ENCODE measurements at places on chromosomes 1 and 21.

DNA sequence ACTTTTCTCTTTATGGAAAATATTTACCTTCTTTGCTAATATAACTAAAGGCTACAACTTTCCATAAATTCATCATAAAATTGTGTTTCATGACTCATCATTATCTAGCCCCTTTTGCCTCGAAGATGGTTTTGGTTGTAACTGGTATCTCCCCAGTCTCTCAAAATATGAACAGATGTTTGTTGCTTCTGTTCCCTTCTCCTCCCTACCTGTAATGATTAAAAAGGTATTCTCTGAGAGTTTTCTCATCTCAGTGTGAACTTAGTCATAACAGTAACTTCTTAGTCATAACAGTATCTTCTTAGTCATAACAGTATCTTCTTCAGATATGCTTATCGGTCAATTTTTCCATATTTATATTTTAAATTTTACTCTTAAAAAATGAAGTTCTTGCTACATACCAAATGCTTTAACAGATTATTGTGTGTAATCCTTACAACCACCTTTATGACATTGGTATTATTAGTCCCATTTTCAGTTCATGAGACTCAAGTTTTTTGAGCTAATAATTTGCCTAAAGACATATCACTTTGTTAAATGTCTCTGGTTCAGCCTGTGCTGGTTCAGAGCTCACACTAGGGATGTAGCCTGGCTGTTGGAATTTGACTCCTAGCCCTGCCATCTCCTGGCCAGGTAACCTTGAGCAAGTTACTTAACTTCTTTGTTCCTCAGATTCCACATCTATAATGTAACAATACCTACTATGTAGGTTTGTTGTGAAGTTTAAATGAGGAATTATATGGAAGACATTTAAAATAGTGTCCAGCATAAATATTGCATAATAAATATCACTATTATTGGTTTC, 32.6 kb downstream of the ATP1B1 start:
- DNase-seq: no peak

- no peak for DNase-seq
Measured at GRCh38 chr1:157400766-157401165, 151.5 kb downstream of the FCRL5 start.

GRCh38 chr1:212959266-212960220, 9.2 kb downstream of the VASH2 start:
- no peak for DNase-seq

- DNase-seq: no peak
Measured at GRCh38 chr1:225766967-225767633, 10.5 kb upstream of the SRP9 start.

GRCh38 chr1:4416189-4416588, 238.2 kb upstream of the AJAP1 start:
- DNase-seq: no peak

DNA sequence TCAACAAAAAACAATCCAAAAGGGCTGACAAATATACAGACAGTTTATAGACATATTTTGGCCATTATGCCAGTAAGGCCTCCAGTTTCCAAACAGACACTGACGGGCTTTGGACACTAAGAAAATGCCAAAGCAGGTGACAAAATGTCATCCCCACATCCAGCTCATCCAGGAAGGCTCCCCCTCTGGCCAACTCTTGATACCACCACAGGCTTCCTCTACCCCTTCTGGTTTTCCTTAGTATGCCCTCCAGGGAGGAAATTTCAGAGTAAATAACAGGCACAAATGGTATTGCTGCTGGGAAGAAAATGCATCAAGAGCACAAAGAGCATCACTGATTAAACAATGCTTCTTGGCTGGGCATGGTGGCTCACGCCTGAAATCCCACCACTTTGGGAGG, 225.3 kb downstream of the VAV3 start:
- no peak for DNase-seq

DNA sequence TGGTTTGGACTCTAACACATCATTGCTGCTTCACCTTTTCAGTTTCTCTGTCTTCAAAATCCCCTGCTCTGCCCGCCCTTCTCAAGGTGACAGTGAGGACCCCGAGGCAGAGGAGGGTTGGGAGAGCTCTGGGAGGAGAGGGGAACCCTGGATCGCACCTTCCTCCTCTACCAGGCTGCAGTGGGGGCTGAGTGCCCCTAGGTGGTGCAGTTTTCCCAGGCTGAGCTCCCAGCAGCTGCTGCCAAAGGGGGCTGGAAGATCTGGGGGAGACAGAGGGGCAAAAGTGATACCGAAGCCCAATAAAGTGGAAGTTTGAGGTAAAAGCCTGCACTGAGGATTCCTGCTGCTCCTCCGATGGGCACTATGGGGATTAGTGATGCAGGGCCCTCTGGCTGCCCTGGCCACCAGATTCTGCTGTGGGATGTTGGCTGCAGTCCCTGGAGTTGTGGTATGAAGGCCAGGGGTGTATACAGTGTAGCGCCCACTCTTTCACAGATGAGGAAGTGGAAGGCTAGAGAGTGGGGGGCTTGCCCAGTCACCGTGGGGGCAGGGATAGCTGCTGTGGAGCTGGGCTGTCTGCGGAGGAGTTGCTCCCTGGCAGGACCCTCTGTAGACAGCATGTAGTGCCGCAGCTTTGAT, 40.7 kb upstream of the SCMH1 start:
- DNase-seq: no peak

GRCh38 chr21:35783721-35784120, 276.6 kb downstream of the SETD4 start:
- DNase-seq: no peak

DNA sequence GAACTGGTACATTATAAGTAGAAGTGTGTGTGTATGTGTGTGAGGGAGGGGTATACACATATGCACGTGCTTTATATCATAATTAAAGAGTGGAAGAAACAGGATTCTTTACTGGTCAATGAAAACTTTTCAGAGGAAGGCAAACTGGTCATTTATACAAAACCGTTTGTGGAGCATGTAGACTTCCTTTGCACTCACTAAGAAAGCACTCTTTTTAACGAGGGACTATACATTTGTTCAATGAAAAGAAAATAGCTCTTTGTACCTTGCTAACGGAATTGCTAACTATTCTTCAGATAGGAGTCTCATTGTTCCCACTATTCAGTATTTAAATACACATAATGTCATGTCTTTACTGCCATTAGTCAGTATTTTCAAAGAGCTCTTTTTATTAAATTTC, 219.3 kb downstream of the ST6GALNAC3 start:
- no peak for DNase-seq

- no peak for DNase-seq
Measured at GRCh38 chr1:223202376-223203033, 59.5 kb upstream of the TLR5 start.

- no peak for DNase-seq
Measured at GRCh38 chr1:233393084-233393840, 65.7 kb downstream of the MAP3K21 start.

- DNase-seq: no peak
Measured at GRCh38 chr1:186420311-186420710, 40.6 kb downstream of the PDC start.

- no peak for DNase-seq
Measured at GRCh38 chr1:72724951-72725861, 442.9 kb upstream of the NEGR1 start.

DNA sequence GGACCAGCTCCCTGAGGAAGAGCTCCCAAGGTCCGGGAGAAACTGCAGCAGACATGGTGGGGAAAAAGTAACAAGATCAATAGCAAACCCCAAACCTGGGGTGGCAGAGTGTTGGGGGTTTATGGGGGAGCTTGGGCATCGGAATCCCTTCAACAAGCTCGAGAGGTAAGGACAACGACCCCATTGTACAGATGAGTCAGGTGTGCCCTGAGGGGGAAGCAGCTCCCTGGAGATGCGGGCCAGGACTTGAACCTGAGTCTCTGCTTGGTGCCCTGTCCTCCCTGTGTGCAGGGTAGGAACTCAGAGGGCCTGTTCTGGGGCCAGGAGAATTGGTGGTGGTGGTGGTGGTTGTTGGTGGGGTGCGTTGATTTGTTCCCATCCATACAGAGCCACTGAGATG, 125.4 kb downstream of the PTPRU start:
- DNase-seq: no peak

DNA sequence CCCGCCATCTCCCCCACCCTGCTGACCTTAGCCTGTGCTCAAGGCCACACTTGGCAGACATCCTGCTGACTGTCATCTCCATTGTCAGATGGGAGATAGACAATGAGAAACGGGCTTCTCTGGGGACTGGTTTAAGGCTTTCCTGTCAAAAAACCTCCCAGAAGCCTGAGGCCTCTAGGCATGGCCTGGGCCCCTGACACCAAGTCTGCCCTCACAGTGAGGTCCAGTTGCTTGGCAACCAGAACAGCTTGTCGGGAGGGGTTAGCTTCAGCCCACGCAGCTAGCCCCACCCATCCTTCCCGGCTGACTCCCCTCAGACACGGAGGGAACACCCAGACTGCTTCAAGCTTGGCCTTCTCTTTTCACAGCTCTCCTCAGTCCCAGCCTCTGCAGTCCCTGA, 11.0 kb downstream of the PLEKHA6 start:
- no peak for DNase-seq

GRCh38 chr1:245901037-245901436, 606.0 kb downstream of the SMYD3 start:
- DNase-seq: no peak

DNA sequence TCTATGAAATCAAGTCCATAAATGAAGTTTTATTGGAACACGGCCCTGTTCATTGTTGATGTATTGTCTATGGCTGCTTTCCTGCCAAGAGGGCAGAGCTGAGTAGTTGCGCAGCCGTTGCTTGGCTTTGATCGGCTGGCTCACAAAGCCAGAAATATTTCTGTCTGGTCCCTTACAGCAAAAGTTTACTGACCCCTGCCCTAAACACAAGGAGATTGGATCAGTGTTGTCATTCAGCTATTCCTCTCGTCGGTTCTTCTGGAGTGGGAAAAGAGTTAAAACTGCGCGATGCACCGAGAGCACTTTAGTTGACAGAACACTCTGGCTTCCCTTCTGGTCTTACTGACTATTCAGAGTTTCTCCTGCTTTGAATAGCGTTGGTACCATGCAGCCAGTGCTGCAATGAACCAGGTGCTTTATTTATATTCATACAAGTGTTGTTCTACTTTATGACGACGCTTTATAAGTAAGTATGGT, 868 bp downstream of the ZBTB40 start:
- DNase-seq: no peak

DNA sequence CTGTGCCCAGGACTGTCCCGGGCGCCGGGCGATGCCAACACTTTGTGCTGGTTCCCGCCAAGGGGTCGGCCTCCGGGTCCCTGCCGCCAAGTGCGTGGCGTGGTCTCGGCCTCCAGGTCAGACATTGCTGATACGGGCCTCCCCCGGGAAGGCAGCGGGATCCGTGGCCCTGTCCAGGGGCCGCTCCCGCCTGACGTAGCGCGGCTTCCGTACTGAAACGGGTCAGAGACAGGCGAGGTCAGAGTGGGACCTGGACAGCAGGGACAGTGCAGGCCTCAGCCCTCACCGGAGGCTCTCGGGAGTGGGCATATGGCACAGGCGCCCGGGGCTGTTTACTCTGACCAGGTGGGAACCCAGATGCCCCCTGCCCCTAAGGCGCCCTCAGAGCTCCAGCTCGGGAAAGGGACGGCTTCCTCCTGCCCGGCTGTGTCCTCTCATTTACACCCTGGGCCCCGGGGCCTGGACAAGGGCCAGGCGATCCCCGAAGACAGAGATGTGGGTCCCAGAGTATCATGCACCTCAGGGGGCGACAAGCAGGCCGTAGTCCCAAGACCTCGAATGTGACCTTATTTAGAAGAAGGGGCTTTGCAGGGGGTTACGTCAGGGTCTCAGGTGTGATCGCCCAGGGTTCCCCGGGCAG, 8.8 kb upstream of the RNF223 start:
- DNase-seq: no peak

GRCh38 chr1:177817937-177818875, 151.7 kb downstream of the SEC16B start:
- no peak for DNase-seq

DNA sequence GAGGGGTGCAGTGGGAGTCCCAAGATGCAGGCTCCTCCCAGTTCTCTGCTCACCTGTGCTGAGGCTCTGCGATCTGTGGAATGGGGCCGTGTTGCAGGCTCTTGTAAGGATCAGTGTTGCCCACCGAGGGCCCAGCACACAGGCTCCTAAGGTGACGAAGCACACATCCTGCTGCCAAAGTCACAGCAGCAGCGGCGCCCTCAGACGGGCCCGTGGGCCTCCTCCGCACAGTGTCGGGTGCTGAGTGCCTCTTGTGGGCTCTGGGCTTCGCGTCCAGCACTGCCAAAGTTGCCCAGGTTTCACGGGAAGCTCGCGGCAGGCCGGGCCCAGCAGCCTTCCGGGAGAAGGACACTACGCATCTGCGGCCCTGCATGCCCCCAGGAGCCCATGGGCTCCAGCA, 72.1 kb upstream of the ABCG1 start:
- no peak for DNase-seq

GRCh38 chr1:33363470-33363861, 42.6 kb upstream of the A3GALT2 start:
- DNase-seq: no peak

GRCh38 chr1:69991644-69992043, 213.7 kb downstream of the LRRC40 start:
- no peak for DNase-seq
